COLO829 (cell line): ENCODE measurements at places on chromosomes 11 and 22.

- no peak for DNase-seq
Observed at GRCh38 chr11:12075822-12076821, 34.3 kb upstream of the MICAL2 start.

- no peak for DNase-seq
Observed at GRCh38 chr22:49325531-49326395, 501.9 kb downstream of the BRD1 start.

- no peak for DNase-seq
Observed at GRCh38 chr11:92897487-92897886, 72.0 kb upstream of the MTNR1B start.

GRCh38 chr11:108131993-108132392 lies 10.6 kb downstream of the ACAT1 start:
- no peak for DNase-seq

- DNase-seq: no peak
Observed at GRCh38 chr22:20945578-20945934, 21.5 kb upstream of the AIFM3 start.

DNA sequence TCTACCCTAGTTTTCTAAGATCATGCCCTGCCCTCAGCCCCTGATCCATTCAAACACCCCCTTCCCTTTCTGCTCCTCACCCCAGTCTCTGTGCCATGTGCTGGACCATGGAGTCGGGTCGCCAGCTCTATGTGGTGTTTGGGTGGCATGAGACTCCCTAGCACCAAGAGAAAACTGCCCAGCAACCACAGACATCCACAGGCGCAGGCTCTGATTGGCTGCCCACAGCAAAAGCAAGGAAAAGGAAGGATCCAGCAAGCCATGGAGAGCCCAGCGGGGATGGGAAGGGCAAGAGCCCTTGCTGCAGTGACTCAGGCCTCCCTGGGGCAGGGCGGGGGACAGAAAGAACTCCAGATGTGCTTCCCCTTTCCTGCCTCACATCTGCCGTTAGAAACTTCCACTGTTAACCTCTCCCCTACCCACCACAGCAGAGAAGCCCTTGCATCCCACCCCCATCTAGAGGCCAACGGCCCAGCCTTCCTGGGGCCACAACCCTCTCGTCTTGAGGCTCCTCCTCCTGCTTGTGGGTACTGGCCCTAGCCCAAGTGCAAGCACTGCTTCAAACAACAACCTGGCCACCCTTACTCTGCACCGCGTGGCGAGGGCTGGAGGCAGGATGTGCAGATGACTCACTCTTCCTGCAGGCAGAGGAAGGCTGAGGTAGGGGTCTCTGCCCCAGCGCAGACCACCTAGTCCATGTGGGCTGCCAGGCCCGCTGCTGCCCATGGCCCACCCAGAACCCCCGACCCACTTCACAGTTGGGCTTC lies 9.7 kb upstream of the AHNAK start:
- DNase-seq: peak; percentile 99

- no peak for DNase-seq
Observed at GRCh38 chr11:18324381-18324780, 2.0 kb downstream of the GTF2H1 start.

GRCh38 chr11:46315783-46316563 lies 31.3 kb upstream of the DGKZ start:
- no peak for DNase-seq
